Pericardium fibroblast (primary cell): ENCODE measurements at places on chromosomes 4 and X. TPM values are rescaled to one million over a fixed set of nuclear protein-coding genes. Genes with fewer than 3 reads are reported as not detected.

Gene DBET
- not detected in 2 replicates for total RNA-seq

Gene GPAT3
- total RNA-seq: 4.3 and 4.4 TPM in 2 replicates

Gene PHKA1
- 3.4 and 4.3 TPM in 2 replicates for total RNA-seq

Gene DAPP1
- total RNA-seq: not detected in 2 replicates

Gene WNK3
- 1.2 and 1.4 TPM in 2 replicates for total RNA-seq

Gene RASSF6
- not detected in 2 replicates for total RNA-seq

Gene TBC1D9
- total RNA-seq: 18.0 and 21.7 TPM in 2 replicates

Gene SHROOM4
- total RNA-seq: 1.4 and 3.1 TPM in 2 replicates

Gene LDB2
- total RNA-seq: 3.0 and 16.0 TPM in 2 replicates

Gene HSFX2
- 0.68 TPM in 1 of 2 replicates, not detected in the other for total RNA-seq

Gene AFAP1
- 62.6 and 77.4 TPM in 2 replicates for total RNA-seq

Gene ADH1A
- total RNA-seq: not detected in 2 replicates

Gene TMSB15A
- 1.8 TPM in 1 of 2 replicates, not detected in the other for total RNA-seq

Gene IL9R
- total RNA-seq: not detected in 2 replicates

Gene RNF113A
- total RNA-seq: 12.8 and 15.3 TPM in 2 replicates

Gene SMIM9
- total RNA-seq: not detected in 2 replicates

Gene CYTL1
- 1.5 and 12.2 TPM in 2 replicates for total RNA-seq

Gene GC
- total RNA-seq: not detected in 2 replicates

Gene FGA
- not detected in 2 replicates for total RNA-seq

Gene TASL
- total RNA-seq: not detected in 2 replicates

Gene ZNF157
- total RNA-seq: not detected in 2 replicates

Gene XPNPEP2
- 5.7 and 13.9 TPM in 2 replicates for total RNA-seq
